Esophagus muscularis mucosa (tissue), 4 donors: ENCODE measurements at places on chromosomes 4 and X. TPM values are rescaled to one million over a fixed set of nuclear protein-coding genes. Genes with fewer than 3 reads are reported as not detected.
A peak's percentile ranks its signal among the peaks of the same experiment; 100 is the strongest.

DNA sequence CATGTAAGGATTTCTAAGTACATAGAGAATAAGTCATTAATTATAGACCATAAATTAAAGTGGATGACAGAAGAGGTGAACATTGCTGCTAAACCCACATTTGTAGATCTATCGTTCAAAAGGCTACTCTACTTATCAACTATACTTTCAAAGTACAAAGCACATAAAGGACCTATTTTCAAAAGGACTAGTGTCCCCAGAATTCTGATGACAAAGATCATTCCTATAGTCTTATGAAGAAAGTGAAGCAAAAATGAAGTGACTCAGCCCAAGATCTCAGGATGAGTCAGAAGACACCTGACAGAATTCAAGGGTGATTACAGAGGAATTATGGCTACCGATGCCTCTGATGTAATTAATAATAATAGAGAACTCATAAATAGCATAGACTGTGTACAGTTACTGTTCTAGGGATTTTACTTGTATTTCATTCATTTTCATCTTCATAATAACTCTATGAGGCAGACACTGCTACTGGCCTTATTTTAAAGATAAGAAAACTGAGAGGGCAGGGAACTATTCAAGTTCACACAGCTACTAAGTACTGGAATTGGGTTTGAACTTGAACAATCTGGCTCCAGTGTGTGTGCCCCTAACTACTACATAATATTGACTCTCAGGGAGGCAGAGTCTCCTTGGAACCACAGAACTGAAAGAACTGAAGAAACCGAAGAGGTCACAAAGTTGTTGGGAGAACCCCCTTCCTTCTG, 17.1 kb downstream of the USP46 start:
- peaks cover 40% of the 10 kb centered on the region for H3K4me1 ChIP-seq
- no peak for DNase-seq
- peak overlapping the region; percentile 41 for H3K27ac ChIP-seq

- H3K4me1 ChIP-seq: no peaks in the 10 kb centered on the region
- H3K4me3 ChIP-seq: no peak overlapping the region
- DNase-seq: no peak
- no peak overlapping the region for H3K27ac ChIP-seq
Measured at GRCh38 chrX:18179446-18179845, 41.2 kb downstream of the BEND2 start.

DNA sequence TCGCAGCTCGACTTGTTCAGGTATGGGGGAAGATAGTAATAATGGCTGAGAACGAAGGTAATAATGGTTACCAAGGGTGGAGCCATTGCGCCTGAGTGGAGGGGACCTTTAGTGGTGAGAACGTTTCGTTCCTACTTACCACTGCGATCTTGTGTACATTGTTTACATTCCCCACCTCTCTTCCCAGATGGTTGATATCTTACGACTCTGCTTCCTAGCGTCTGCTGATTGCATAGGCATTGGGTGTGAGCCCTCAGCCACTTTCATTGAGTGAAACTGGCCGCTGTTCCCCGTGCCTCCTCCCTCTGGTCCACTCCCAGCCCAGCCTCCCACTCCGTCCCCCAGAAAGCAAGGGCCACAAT, 850 bp downstream of the IGBP1 start:
- no peaks in the 10 kb centered on the region for H3K27me3 ChIP-seq
- no peak for DNase-seq
- peak overlapping the region; percentile 84 for H3K27ac ChIP-seq
- H3K4me1 ChIP-seq: peaks cover 23% of the 10 kb centered on the region
- peaks cover 8% of the 10 kb centered on the region for H3K36me3 ChIP-seq
- peak overlapping the region; percentile 68 for H3K4me3 ChIP-seq

DNA sequence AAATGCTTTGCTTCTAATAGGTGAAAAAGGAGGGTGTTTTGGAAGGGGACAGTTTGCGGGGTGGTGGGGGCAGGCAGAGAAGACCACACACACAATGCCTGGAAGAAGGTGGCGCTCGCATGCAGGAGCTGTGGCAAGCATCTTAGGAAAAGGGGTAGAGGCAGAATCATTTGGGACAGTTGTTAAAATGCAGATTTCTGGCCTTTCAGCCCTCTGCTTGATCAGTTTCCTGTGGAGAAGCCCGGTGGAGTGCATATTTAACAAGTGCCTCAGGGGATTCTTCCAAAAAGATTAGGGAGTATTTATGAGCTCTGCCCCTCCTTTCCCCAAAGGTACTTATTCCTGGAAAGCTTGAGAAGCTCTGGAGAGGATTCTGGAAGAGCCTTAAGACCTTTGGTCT, 4.8 kb downstream of the NOCT start:
- H3K36me3 ChIP-seq: no peaks in the 10 kb centered on the region
- no peak overlapping the region for H3K27ac ChIP-seq
- H3K4me1 ChIP-seq: peaks cover 17% of the 10 kb centered on the region
- no peaks in the 10 kb centered on the region for H3K27me3 ChIP-seq
- H3K4me3 ChIP-seq: no peak overlapping the region
- DNase-seq: no peak

DNA sequence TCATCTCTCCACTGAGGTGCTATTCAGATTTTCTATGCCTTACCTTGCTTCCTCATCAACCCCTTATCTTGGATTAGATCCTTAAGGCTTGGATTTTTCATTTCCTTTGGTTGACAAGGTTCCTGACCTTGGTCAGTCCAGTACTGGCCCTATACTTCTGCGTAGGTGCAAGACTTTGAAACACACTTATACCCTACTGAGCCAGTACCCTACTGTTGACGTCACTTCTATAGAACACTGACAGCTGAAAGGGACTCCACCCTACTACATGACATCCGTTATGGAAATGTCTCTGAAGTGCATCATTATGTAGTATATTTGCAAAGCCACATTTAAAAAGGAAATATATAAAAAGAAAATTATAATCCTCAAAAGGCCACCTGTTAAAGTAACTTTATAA, 12.0 kb upstream of the PLS3 start:
- H3K27me3 ChIP-seq: no peaks in the 10 kb centered on the region
- H3K27ac ChIP-seq: no peak overlapping the region
- no peaks in the 10 kb centered on the region for H3K4me1 ChIP-seq

- no peak overlapping the region for H3K4me3 ChIP-seq
- H3K27ac ChIP-seq: no peak overlapping the region
- H3K36me3 ChIP-seq: no peaks in the 10 kb centered on the region
- H3K4me1 ChIP-seq: no peaks in the 10 kb centered on the region
- no peak for DNase-seq
- H3K27me3 ChIP-seq: no peaks in the 10 kb centered on the region
Measured at GRCh38 chr4:85610450-85610849, 135.5 kb downstream of the ARHGAP24 start.

DNA sequence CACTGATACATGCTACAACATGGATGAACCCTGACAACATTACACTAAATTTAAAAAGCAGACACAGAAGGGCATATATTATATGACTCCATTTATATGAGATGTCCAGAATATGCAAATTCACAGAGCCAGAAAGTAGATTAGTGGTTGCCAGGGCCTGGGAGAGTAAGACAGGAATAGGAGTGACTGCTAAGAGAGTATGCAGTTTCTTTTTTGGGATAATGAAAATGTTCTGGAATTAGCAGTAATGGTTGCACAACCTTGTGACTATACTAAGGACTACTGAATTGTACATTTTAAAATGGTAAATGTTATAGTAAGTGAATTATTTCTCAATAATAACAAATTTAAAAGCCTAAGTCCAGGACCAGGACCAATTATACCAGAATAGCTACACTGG, 29.5 kb upstream of the NUP54 start:
- no peak overlapping the region for H3K27ac ChIP-seq
- no peak overlapping the region for H3K4me3 ChIP-seq
- no peaks in the 10 kb centered on the region for H3K27me3 ChIP-seq
- H3K36me3 ChIP-seq: peaks cover 52% of the 10 kb centered on the region
- DNase-seq: no peak
- H3K4me1 ChIP-seq: peaks cover 22% of the 10 kb centered on the region

- H3K4me3 ChIP-seq: no peak overlapping the region
- no peak for DNase-seq
- H3K4me1 ChIP-seq: peaks cover 11% of the 10 kb centered on the region
- H3K36me3 ChIP-seq: no peaks in the 10 kb centered on the region
- no peak overlapping the region for H3K27ac ChIP-seq
Measured at GRCh38 chr4:13706120-13706519, 78.6 kb upstream of the BOD1L1 start.

GRCh38 chr4:66187175-66187720, 517.0 kb upstream of the EPHA5 start:
- DNase-seq: no peak
- no peak overlapping the region for H3K4me3 ChIP-seq
- H3K27me3 ChIP-seq: no peaks in the 10 kb centered on the region
- no peaks in the 10 kb centered on the region for H3K4me1 ChIP-seq
- H3K27ac ChIP-seq: no peak overlapping the region
- H3K36me3 ChIP-seq: no peaks in the 10 kb centered on the region

GRCh38 chr4:112848911-112849310, 200.5 kb upstream of the ANK2 start:
- peak overlapping the region; percentile 22 for H3K27ac ChIP-seq
- no peak for DNase-seq
- no peaks in the 10 kb centered on the region for H3K27me3 ChIP-seq
- no peaks in the 10 kb centered on the region for H3K36me3 ChIP-seq
- peaks cover 10% of the 10 kb centered on the region for H3K4me1 ChIP-seq

DNA sequence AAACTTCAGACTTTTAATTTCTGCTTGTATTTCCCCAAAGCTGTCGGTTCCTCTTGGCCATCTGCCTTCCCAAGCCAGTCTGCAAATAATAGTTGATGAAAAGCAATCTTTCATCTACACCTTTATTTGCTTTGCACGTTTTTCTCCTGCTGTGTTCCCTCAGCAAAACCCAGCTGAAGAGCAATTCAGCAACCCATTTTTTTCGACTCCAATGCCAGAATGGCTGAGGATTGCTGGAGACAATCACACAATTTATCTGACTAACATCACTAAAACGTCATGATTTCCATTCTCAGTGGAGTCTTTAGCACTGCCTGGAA, 94.3 kb downstream of the GPRIN3 start:
- H3K27me3 ChIP-seq: no peaks in the 10 kb centered on the region
- no peaks in the 10 kb centered on the region for H3K36me3 ChIP-seq
- no peak overlapping the region for H3K4me3 ChIP-seq
- H3K27ac ChIP-seq: no peak overlapping the region
- DNase-seq: no peak
- no peaks in the 10 kb centered on the region for H3K4me1 ChIP-seq

GRCh38 chrX:95884186-95884585, 800.5 kb upstream of the DIAPH2 start:
- no peak for DNase-seq
- no peaks in the 10 kb centered on the region for H3K27me3 ChIP-seq
- H3K36me3 ChIP-seq: no peaks in the 10 kb centered on the region
- H3K27ac ChIP-seq: no peak overlapping the region
- H3K4me1 ChIP-seq: no peaks in the 10 kb centered on the region

The GPR119 gene
- not detected for total RNA-seq

The SLC35A2 gene
- total RNA-seq: 7.9 TPM

The RAB28 gene
- 20.5 TPM for total RNA-seq

The TKTL1 gene
- total RNA-seq: not detected

The RGS12 gene
- total RNA-seq: 20.4 TPM

The NLRP2B gene
- total RNA-seq: not detected

The CT45A2 gene
- not detected for total RNA-seq
